ENCODE measurements at places on chromosomes 5 and 9. TPM values are rescaled to one million over a fixed set of nuclear protein-coding genes. Genes with fewer than 3 reads are reported as not detected.

Gene OLFM1
- 8.6 TPM for total RNA-seq

Gene MARCOL
- not detected for total RNA-seq

Gene RPS23
- 784 TPM for total RNA-seq

Gene FBXW5
- 162 TPM for total RNA-seq

Gene PCDHGA8
- total RNA-seq, result 14.0 TPM

Gene MEIKIN
- not detected for total RNA-seq

Gene FKTN
- total RNA-seq, result 8.8 TPM

Gene PCDHB4
- total RNA-seq, result 1.3 TPM

Gene PFDN1
- 71.7 TPM for total RNA-seq

Gene ATP10B
- total RNA-seq, result not detected

Gene SHOC1
- not detected for total RNA-seq

Gene POU5F2
- total RNA-seq, result 0.73 TPM

Gene SLC45A2
- total RNA-seq, result 0.16 TPM

DNA sequence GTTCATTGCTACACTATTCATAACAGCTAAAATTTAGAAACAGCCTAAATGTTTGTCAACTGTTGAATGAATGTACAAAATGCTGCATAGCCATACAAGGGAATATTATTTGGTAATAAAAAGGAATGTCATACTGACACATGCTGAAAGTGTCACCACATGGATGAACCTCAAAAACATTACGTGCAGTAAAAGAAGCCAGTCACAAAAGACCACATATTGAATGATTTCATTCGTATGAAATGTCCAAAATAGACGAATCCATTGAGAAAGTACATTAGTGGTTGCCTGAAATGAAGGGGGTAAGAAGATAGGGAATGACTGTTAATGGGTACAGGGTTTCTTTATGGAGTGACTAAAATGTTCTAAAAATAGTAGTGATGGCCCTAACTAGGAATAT lies 11.6 kb upstream of the ECM2 start:
- no peak for DNase-seq

DNA sequence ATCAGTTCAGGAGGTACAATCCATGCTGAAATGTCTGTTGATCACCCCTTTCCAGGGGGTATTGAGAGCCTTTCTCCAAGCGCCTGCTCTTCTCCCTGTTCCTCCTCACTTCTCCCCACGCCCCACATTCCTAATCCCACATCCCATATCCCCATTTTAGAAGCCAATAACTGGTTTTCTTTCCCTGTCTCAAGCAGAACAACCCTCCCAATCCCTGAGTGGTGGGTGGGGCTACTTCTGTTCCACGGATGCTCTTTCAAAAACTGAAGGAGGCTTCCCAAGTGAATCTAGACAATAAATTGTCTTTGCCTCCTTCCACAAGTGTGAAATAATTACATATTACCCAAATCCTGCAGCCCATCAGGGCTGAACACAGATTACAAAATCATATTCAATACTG lies 77.0 kb upstream of the SEMA6A start:
- DNase-seq, result no peak

DNA sequence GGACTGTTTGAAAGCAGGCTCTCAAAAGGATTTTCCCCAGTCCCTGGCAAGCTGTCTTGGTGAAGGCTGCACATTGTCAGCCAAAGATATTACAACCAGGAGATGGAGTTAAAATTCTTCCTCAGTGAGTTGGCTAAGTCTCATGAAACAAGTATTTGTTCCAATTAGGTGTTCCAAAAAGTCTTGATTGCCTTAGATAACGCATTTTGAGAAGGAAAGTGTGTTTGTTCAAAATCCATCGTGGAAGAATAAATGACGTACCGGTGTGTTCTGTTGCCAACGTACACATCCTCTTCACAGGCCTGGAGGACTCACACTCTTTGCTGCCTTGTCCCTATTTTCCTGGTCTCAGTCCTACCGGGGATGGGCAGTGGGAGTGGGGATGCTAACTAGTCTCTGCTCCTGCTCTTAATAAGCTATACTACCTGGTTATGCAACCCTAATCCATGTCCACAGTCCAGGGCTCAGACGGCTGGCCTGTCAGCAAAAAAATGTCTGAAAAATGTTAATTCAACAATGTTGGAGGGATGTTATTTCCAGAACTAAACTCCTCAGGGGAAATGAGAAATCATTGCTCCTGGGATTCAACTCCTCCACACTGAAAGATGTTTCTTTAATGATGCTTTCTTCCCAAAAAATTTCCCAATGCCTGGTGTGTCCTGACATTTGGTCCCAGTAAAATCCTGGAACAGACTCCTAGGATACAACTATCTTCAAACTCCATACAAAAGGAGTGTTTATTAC lies 175.3 kb upstream of the KLF9 start:
- no peak for DNase-seq

GRCh38 chr9:115212832-115213231 lies 94.9 kb upstream of the TNC start:
- no peak for DNase-seq

DNA sequence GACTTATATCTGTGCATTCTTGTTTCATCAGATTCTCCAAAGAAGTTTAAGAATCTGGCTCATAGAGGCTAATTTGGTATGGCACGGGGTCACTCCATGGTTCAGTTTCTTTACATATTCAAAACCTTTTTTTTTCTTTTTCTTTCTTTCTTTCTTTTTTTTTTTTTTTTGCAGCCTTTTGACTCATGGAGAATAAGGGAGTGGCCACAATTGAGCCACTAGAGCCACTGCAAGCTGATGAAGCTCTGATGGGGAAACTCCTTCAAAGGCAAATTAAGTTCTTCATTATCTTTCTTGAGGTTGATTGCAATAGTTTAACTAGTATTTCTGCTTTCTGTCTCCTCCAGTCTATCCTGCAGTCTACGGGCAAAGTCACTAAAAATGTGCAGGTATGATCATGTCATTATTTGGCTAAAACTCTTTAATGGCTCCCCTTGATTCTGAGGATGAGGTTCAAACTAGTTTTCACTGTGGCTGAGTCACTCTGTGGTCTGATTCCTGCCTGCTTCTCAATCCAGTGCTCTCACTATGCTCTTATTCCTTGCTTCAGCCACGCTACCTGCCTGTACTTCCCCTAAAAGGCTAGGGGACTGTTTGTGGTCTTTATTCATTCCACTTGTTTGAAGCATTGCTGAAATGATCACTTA lies 93.5 kb upstream of the RIOK2 start:
- no peak for DNase-seq

DNA sequence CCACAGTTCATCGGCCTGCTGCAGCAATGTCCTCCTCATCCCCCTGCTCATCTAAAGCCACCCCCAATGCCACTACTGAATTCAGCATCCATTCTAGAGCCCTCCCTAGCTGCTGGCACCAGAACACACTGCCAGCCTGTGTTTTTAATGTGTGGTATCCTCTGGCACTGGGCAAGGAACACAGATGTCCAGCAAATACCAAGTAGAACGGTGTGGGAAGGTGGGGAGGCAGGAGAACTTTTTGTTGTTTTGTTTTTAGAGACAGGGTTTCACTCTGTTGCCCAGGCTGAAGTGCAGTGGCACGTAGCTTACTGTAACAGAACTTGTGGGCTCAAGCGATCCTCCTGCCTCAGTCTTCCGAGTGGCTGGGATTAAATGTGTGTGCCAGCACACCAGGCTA lies 4.7 kb downstream of the HDHD3 start:
- no peak for DNase-seq

GRCh38 chr5:89282554-89283510 lies 399.8 kb upstream of the MEF2C start:
- DNase-seq, result no peak

DNA sequence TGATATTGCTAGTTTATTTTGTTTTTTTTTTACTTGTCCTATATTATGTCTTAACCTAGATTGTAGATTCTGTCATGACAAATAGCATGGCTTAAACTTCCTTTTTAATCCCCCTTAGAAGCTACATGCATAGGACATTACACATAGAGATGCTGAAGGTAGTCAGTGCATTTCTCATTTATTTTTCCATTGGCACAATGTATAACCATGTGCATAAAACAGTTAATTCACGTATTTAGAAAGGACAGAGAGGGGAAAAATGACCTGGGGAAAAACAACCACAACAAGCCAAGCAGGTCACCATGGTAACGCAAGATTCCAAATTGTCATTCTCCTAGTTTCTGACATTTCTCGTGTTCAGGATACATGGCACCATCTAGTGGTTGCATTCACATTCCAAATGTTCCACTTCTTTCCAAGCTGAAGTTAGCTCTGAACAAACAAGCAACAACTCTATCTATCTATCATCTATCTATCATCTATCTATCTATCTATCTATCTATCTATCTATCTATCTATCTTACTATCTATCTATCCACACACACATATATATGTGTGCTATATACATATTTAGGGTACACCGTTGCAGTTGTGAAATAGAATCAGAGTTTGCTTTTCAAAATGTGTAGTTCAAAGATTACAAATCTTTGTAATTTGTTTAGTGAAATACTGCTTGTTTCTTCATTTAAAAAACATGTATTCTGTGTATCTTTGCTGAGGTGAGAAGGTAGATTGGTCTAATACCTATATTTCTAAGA lies 487.2 kb upstream of the ST8SIA4 start:
- no peak for DNase-seq

GRCh38 chr5:147586832-147587231 lies 77.0 kb upstream of the DPYSL3 start:
- no peak for DNase-seq

DNA sequence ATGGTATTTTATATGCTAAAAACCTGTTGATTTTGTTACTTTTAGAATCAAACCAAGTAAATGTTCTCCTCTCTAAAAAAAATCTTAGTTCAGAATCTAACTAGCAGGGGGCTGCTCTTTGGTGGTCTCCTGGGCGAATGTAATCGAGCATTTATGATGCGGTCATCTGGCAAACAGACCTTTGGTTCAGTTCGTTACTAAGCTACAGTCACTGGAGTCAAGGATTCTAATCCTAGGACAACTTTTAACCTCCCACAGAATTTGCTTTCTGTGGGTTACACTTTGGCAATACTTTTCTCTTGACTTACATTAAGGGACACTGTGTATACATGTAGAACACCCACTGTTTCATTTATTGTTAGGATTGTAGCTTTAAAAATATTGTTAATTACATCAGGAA lies 26.3 kb upstream of the FREM1 start:
- DNase-seq, result no peak

GRCh38 chr5:126096442-126097006 lies 326.7 kb upstream of the GRAMD2B start:
- DNase-seq, result no peak

- DNase-seq, result no peak
Observed at GRCh38 chr5:71986101-71986500, 121.2 kb upstream of the MAP1B start.

- no peak for DNase-seq
Observed at GRCh38 chr9:126631254-126631653, 17.5 kb downstream of the LMX1B start.

GRCh38 chr5:60024104-60024503 lies 130.6 kb upstream of the PDE4D start:
- no peak for DNase-seq

- DNase-seq, result no peak
Observed at GRCh38 chr9:35691334-35691650, 1.6 kb upstream of the TPM2 start.

GRCh38 chr5:134845335-134845851 lies 375 bp upstream of the C5orf24 start:
- no peak for DNase-seq

DNA sequence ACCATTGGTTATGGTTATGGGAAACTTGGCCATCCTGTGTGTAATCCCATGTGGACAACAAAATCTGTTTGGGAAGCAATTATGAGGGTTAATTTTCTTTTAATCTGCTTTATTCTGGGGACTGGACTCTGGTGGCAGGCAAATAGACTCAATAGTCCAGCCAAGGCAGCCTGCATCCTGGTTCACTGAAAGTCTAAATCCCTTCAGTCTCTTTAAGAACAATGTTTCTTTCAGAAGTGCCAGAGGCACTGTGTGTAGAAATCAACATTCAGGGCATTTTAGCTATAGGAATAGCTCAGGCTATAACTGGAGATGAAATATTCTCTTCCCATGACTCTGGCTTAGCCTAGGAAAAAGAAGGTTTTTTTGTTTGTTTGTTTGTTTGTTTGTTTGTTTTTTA lies 118.0 kb downstream of the SPATA31D1 start:
- DNase-seq, result no peak

DNA sequence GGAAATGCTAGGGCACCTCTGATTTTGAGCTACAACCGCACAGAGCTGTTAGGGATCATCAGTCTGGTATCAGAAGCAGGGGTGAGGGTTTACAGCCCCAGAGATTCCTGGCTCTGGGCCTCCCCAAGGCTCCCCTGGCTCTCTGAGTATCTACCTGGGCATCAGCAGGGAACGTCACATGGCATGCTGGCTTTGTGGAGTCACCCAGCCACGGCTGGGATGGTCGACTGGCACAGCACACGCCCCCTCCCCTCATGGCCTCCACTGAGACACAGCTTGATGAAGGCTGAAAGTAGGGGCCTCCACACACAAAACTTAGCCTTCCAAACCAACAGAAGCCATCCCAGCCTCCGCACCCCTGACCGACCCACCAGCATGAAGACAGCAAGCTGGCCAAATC lies 16.7 kb downstream of the ATPSCKMT start:
- DNase-seq, result no peak

All from cardiac septum (tissue), 1 donor.